ENCODE measurements at places on chromosomes 4 and X.

DNA sequence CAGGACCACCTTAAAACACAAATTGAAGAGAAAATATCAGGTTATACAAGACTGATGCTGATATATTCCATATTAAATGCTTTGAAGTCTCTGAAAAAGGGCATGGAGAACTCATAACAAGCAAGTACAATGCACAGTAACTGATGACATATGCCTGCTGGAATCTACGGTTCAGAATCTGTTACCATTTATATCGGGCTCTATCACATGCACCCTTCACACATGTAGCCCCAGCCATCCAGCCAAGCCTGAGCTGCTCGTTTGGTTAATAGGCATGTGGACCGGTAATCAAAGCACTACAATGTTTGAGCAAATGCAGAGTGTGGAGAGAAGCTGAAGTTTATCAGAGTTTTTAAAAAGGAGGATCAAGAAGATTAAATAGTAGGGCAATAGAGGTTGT is 11.8 kb downstream of the COMMD8 start:
- no peak for DNase-seq

DNA sequence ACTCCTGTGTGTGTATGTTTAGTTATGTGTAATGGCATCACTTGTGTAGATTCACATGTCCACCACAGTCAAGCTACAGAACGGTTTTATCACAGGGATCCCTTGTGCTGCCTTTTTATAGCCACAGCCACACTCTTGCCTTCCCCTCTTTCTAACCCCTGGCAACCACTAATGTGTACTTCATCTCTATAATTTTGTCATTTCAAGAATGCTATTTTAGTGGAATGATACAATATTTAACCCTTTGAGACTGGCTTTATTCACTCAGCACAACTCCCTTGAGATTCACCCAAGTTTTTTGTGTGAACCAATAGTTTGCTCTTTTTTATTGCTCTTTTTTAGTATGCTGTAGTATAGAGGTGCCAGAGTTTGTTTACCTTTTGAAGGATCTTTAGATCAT is 112.1 kb downstream of the CDKL5 start:
- no peak for DNase-seq

DNA sequence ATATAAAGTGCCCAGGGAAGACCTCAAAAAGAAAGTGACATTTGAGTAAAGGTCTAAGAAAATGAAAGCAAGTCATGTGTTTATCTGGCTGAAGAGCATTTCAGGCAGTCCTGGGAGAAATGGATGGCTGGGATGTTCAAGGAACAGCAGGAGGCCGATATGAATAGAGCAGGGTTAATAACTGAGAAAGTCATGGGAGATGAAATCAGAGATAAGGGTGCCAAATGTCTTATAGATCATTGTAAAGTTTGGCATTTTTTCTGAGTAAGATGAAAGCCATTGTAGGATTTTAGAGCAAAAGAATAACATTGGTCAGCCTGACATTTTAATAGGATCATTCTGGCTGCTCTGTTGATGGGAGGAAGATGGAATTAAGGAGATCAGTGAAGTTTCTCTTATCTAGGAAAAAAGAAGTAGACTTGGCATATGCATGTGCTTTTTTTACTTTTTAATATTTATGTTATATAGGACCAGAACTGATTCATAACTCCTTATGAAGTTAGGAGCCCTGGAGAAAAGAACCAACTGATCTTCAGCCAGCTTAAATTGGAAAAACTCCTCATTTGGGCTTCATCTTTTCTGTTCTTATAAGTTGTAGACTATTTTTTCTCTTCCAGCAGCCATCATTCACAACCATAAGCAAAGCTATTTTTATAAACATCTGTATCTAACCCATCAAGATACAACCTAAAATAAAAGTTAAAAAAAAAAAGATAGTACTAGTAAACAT is 18.6 kb downstream of the AIMP1 start:
- no peak for DNase-seq

- no peak for DNase-seq
Observed at GRCh38 chr4:45855857-45856256, 268.0 kb downstream of the GABRG1 start.

- DNase-seq, result no peak
Observed at GRCh38 chrX:42797651-42798269, 19.8 kb upstream of the PPP1R2C start.

DNA sequence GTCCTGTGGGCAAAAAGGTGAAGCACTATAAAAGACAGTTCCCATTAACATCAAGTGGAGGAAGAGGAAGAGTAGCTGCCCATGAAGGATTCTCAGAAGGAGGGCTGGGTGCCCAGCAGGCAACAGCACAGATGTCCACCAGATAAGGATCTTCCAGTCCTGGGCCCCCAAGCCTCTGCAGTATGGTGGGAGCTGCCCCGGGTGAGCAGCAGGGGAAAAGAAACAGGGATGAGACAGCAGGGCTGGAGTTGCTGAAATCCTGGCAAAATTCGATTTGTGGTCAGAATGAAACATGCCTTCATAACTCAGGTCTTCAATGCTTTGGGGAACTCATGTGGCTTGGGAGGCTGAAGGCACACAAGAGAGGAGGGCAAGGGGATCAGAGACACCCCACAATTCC is 94.6 kb downstream of the RASL11B start:
- DNase-seq, result no peak

GRCh38 chrX:31523884-31524536 is 452.2 kb upstream of the FTHL17 start:
- no peak for DNase-seq

DNA sequence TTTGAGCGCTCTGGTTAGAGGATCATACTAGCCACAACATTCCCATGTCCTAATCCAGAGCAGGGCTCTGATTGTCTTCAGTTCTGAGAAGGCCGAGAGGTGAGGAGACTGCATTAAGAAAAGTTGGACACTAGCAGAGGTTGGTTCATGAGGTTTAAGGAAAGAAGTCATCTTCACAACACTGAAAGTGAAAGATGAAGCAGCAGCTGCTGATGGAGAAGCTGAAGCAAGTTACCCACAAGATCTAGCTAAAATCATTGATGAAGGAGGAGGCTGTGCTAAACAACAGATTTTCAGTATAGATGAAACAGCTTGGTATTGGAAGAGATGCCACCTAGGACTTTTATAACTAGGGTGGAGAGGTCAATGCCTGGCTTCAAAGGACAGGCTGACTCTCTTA is 36.8 kb downstream of the RAP1GDS1 start:
- no peak for DNase-seq

- no peak for DNase-seq
Observed at GRCh38 chr4:98822144-98822543, 106.8 kb downstream of the EIF4E start.

Data from central memory CD4-positive, alpha-beta T cell (primary cell).